ENCODE measurements at places on chromosomes 16 and 17. TPM values are rescaled to one million over a fixed set of nuclear protein-coding genes. Genes with fewer than 3 reads are reported as not detected.

The EME1 gene
- polyA plus RNA-seq: 0.46 TPM

The ZNF469 gene
- 0.14 TPM for polyA plus RNA-seq

The AOC3 gene
- polyA plus RNA-seq: 11.3 TPM

The TEKT5 gene
- 0.57 TPM for polyA plus RNA-seq

The SP6 gene
- 0.16 TPM for polyA plus RNA-seq

The TBC1D3B gene
- polyA plus RNA-seq: 4.5 TPM

The OTOA gene
- not detected for polyA plus RNA-seq

The EFNB3 gene
- 0.84 TPM for polyA plus RNA-seq

The ORC6 gene
- polyA plus RNA-seq: 0.72 TPM

The NOL3 gene
- 84.5 TPM for polyA plus RNA-seq

GRCh38 chr17:80782536-80783427 lies 208.9 kb upstream of the CHMP6 start:
- DNase-seq: no peak

DNA sequence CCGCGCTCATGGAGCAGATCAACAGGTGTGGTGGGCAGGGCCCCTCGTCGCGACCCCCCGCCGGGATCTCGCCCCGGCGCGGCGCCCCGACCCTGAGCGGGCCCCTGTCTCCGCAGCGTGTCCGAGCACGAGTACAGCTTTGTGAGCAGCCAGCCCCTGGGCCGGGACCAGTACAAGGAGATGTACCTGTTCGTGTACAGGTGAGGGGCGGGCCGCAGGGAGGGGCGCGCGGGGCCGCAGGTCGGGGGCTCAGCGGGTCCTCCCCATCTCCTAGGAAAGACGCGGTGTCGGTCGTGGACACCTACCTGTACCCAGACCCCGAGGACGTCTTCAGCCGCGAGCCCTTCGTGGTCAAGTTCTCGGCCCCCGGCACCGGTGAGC lies 848 bp downstream of the DNASE1L2 start:
- DNase-seq: no peak

DNA sequence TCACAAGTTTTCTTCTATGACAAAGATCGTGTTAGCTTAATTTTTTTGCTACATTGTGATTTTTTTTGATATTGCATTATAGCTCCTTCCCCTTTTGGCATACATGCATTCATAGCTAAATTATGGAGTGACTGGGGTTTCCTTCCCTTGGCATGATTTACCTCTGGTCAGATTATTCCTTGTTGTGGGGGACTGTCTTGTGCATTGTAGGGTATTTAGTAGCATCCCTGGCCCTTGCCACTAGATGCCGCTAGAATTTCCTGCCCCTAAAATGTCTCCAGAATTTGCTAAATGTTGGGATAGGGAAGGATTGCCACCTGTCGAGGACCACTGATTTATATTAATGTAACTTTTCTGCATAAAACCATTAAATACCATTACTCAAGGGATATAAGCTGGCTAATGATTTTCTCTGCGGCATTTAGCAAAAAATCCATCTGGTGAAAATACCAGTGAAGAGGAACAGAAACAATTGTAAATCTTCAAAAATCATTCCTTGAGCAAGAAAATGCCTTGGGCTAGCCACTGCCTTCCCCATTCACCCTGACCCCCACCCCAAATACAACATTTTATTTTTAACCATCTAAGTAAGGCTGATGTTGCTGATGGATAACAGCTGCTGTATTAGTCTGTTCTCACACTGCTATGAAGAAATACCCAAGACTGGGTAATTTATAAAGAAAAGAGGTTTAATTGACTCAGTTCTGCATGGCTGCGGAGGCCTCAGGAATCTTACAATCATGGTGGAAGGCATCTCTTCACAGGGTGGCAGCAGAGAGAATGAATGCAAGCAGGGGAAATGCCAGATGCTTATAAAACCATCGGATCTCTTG lies 195.2 kb downstream of the MAP2K6 start:
- DNase-seq: no peak

- no peak for DNase-seq
Measured at GRCh38 chr16:79794941-79795340, 194.4 kb upstream of the MAF start.

DNA sequence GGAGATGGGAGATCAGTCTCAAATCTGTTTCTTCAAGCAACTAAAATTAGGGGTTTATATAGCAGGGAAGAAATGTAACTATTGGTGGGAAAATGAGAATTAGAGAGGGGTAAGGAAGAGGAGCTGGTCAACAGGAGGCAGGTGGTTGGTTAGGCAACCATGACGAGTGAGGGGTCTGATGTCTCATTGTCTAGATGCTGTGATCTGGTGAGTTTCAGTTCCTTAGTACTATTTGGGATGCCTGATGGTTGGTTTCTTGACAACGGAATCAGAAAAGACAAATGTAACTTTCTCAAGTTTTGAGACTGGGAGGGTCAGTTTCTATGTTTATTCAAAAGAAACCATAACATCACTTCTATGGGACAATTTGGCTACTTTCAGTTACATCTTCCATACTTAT lies 415.3 kb upstream of the C16orf82 start:
- no peak for DNase-seq

DNA sequence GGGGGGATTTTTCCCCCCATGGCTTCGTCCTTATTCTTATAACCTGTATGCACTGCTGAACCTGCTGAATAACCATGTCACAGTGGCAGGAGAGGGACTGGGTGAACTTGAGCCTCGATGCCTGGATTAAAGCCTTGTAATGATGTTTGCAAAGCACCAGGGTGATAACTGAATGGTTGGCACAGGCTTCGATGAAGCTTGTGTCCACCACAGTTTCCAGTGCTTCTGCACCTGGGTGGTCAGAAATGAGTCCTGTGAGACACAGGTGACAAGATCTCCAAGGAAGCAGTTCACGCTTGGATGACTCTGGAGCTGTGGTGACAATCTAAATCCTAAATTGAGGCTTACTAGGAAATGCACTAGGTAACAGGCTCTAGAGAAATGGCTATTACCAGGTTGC lies 729.3 kb downstream of the MAF start:
- no peak for DNase-seq

DNA sequence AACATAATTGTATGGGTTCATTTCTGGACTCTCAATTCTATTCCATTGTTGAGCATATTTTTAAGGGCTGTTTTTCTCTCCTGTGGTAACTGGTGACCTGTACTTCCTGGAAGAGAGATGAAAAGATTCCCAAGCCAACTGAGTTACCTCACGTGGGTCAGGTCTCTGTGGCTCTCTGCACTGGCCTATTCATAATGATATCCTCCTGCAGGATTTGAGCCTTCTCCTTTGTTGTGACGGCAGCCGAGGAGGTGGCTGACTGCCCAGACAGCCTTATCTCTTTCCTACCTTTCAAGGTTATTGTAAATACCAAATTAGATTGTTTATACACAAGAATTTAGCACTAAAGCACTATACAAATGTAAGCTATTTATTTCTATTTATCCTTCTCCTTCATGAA lies 2.7 kb upstream of the ACE start:
- DNase-seq: peak; percentile 84

- no peak for DNase-seq
Measured at GRCh38 chr17:6761779-6762178, 5.9 kb downstream of the XAF1 start.

GRCh38 chr16:11843861-11844260 lies 7.5 kb downstream of the RSL1D1 start:
- no peak for DNase-seq

GRCh38 chr16:15732416-15732815 lies 82.4 kb downstream of the NDE1 start:
- no peak for DNase-seq

- DNase-seq: no peak
Measured at GRCh38 chr17:71986886-71987285, 133.9 kb upstream of the SOX9 start.

- no peak for DNase-seq
Measured at GRCh38 chr16:54171626-54172537, 114.7 kb downstream of the IRX3 start.

DNA sequence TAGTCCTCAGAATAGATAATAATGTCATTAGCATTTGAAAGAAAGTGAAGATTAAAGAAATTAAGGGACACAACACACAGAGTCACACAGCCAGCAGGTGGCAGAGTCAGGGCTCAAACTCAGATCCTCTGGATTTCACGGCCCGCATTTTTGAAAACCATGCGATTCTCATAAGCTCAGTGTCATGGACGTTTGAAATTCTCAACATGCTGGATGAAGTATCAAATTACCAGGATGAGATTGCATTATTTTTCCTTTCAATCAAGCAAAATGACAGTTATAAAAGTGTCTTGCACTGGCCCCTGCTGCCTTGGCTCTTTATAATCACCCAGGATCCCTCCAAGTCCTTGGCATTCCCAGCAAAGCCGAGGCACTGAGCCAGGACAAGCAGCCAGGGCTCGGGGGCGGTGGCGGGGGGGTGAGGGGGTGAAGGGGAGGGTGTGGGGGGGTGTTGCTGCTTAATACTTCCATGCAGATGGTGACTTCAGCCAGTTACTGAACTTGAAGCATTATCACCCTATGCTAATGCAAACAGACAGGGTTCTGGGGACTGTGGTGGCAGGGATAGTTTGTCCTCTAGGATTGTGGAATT lies 6.6 kb upstream of the BMERB1 start:
- peak; percentile 74 for DNase-seq

- no peak for DNase-seq
Measured at GRCh38 chr16:60991886-60992285, 1044.4 kb downstream of the CDH8 start.

- peak; percentile 59 for DNase-seq
Measured at GRCh38 chr17:75011401-75012095, 922 bp upstream of the MRPL58 start.

DNA sequence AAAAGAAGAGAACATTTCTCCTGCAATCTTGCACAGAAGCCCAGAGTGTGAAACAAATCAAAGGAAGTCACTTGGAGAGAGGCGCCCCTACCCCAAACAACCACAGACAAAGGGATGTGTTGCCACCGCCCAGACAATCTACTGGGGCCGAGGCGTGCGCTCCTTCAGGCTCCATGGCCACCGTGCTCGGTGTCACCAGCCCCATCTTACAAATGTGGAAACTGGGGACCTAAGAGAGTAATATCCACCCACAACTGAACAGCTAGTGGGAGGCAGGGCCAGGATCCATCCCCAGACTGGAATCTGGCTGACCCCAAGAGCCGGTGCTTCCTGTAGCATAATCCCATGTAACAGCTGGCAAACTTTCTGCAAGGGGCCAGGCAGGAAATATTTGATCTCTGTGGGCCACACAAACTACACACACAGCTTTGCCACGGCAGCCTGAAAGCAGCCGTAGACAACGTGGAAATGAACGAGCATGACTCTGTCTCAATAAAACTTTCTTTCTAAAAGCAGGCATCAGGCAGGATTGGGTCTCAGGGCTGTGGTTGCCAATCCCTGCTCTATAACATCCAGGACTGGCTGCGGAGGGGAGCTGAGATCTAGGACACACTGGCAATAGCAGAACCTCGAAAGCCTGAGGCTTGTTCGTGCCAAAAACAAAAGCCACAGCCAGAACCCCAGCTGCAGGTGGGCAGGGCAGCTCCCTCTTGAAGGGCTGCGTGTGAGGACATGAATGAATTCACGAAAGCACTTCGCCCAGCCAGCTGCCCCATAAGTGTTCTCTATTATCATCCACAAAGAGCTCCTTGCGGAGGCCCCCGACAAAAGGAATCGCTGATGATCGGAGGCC lies 26.6 kb upstream of the GINS2 start:
- no peak for DNase-seq

- no peak for DNase-seq
Measured at GRCh38 chr17:8753136-8753975, 5.0 kb downstream of the SPDYE4 start.

DNA sequence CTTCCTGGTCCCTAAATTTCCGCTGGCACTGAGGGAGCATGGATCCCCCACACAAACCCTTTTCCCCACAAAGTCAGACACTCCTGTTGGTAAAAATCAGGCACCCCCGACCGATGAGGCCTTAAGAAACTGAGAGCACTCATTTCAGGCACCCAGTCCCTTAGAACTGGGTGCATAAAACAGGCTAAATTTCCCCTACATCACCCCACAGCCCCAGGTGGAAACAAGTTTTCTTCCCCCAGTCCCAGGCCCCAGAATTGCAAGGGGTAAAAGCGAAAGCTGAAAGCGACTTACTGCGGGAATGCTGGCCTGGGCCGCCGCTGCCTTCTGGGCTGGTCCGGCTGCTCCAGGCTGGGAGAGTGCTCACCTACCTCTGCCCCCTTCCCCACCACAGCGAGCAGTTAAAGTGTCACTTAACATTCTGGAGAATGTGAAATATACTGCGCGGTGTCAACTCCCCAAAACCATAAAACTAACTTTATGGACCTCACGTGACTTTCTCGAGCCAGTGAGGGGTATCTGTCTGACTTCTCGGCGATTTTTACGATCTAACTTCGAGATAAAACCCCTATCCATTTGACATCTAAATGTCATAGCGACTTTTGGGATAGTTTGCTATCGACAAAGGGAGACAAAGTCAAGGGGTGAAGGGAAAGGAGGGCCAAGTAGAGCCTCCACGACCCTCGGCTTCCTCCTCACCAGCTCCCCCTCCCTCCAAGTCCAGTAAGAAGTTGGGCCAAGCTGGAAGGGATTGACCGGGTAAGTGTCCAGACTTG lies at the start of gene HOXB3:
HOXB3 (minus strand) TSS at position 411 of the 776 bp plus-strand sequence. CDS start 37,767 bp downstream, outside the sequence.
- DNase-seq: no peak

GRCh38 chr17:58344791-58345157 lies 7.2 kb downstream of the SUPT4H1 start:
- DNase-seq: no peak

DNA sequence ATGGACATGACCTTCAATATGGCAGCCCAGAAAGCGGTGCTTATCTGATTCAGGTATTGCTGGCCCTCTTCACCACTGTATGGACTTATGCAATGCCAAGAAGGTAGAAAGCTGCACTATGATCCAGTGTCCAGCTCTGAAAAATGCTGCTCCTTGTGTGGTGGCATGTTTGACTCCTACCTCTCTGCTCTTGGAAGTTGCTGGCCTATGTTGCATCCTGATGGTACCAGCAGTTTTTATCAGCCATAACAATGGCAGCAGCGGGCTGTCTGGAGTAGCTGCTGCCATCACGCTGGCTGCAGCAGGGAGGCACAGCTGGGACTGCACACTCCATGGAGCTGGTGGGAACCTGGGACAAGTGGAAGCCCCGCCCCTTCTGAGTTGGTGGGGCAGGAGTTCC lies 53.1 kb upstream of the MED9 start:
- no peak for DNase-seq

GRCh38 chr16:90018652-90019542 lies at the start of gene DBNDD1:
TSS of gene DBNDD1 (minus strand) at chr16:90019456. CDS start at chr16:90019341, 115 bp downstream.
- peak; percentile 76 for DNase-seq

GRCh38 chr17:10155371-10156076 lies 42.9 kb downstream of the GAS7 start:
- DNase-seq: no peak

- no peak for DNase-seq
Measured at GRCh38 chr16:87114832-87115231, 202.4 kb downstream of the C16orf95 start.

- no peak for DNase-seq
Measured at GRCh38 chr17:64075913-64076312, 54.0 kb downstream of the ERN1 start.

All from pancreas (tissue), 10 donors.